ENCODE measurements at places on chromosomes 11 and 22.

GRCh38 chr22:29172216-29172615, 33.5 kb upstream of the EMID1 start:
- no peak for DNase-seq

DNA sequence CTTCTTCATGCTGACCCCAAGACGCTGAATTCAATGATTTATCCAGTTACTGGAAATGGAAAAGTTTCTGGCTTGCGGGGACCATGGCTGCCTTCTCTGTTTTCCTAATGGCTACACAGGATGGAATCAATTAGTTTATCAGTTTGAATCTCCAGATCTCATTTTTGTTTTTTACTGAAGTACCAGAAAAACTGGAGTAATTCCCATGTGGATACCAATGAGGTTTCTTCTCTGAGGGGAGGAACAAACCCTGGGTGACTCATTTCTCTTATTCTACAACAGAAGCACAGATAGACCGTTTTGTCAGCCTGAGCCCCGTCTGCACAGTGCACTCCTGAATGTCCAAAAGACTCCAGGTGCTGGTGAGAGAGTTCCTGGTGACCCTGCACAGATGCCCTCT, 3.4 kb downstream of the ZNF195 start:
- DNase-seq: no peak

- DNase-seq: peak; percentile 24
These were observed 8.3 kb upstream of the SLC39A13 start for GRCh38 chr11:47399860-47400767.

GRCh38 chr11:18676803-18677202, 21.8 kb upstream of the TMEM86A start:
- DNase-seq: no peak

GRCh38 chr11:64744544-64745188, 724 bp upstream of the RASGRP2 start:
- peak; percentile 41 for DNase-seq

DNA sequence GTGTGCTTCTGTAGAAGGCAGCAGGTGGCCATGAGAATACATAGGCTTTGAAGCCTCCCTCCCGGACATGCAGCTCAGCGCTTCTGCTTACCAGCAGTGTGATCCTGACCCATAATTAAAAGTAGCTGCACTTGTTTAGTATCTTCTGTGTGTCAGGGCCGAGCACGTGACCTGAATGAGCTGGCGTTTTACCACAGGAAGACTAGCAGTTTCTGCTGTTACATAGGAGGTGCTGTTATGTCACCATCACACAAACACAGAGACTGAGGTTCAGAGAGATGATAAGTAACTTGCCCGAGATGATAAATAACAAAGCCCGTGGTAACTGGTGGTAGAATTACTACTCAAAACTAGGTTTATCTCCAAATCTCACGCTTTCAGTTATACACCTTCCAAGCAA, 329.5 kb downstream of the OPCML start:
- DNase-seq: no peak

GRCh38 chr11:13668957-13669521, 571 bp downstream of the FAR1 start:
- peak; percentile 52 for DNase-seq

DNA sequence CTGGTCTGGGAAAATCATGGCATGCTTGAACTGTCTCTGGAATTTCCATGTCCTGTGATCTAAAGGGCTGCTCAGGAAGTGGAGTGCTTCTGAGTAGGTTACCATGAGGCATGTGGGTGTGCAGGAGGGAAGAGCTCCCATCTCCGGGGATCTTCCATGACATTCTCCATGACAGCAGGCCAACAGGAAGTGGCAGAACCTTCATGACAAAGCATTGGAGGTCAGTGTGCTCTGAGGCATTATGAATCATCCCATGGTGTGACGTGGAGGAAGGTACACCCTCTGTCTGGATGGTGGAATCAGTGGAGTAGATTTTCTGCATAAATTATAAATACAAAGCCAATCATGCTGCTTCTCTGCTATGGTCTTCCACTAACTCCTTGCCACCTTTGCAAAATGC, 139.6 kb upstream of the E2F8 start:
- no peak for DNase-seq

- no peak for DNase-seq
These were observed 64.1 kb downstream of the PPP6R3 start for GRCh38 chr11:68524681-68525080.

DNA sequence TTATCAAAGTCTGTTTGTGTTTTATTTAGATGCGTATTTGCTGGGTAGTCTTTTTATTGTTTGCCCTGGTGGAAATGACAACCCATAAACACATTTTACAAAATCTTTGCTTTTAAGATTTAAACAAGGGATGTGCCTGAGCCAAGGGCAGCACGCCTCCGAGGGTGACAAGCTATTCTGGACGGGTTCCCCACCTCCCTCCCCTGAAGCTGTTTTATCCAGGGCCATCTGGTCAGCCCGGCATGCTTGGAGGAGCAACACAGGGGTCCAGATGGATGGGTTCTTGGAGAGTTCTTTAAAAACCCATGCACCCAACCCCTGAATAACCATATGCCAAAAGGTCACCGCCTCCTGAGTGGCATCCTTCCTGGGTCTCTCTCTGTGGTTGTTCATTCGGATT, 408.9 kb downstream of the OPCML start:
- DNase-seq: no peak

- DNase-seq: peak; percentile 9
These were observed 29.0 kb upstream of the API5 start for GRCh38 chr11:43282607-43283440.

DNA sequence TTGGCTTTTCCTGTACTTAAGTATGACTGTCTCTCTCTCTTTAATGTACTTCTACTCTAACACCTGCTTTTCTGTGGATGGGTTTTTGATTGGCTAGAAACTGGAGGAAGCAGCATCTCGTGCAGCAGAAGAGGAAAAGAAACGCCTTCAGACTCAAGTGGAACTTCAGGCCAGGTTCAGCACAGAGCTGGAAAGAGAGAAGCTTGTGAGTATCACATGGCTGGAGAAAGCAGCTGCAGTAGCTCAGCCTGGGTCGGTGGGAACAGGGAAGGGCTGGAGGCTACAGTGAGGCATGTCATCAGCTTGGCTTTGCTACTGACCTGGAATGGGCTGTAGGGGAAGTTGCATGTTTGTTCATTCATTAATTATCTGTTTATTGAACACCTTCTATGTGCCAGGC, 74.2 kb downstream of the SWAP70 start:
- no peak for DNase-seq

DNA sequence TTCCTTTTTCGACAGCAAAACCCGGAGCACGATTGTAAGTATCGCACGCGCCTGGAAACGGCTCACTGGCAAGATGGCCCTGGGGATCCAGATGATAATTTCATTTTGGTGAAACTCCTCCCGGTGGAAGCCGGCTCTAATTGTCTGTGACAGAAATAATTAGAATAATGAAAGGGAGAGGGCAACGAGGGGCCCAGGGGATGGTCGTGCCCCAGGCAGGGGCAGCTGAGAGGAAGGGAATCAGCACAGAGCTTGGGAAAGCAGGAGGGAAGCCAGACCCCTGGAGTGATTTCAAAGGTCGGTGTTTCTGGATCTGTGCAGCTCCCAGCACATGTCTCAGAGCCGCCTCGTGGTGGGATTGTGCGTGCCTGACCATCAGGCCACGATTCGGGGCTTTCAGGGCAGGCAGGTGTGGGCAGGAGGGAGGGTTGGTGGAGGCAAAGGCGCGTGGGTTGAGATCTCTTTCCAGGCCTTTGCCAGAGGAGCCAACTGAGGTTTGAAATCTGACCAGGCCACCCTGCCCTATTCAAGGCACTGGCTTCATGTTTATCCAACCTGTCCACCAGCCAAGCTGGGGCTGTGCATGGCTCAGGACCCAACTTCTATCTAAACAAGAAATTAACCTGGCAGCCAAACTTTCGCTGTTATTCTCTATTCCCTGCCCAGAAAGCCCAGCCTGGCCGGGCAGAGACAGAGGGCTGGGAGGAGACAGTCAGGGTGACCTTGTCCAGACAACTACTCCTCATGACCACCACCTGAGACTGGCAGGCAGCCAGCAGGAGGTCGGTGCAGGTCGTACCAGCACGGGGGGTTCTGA, 27.8 kb downstream of the ANO1 start:
- DNase-seq: no peak

- DNase-seq: no peak
These were observed 17.0 kb downstream of the KCNC1 start for GRCh38 chr11:17751558-17751957.

GRCh38 chr22:48486134-48486532, 1341.5 kb downstream of the BRD1 start:
- DNase-seq: no peak

DNA sequence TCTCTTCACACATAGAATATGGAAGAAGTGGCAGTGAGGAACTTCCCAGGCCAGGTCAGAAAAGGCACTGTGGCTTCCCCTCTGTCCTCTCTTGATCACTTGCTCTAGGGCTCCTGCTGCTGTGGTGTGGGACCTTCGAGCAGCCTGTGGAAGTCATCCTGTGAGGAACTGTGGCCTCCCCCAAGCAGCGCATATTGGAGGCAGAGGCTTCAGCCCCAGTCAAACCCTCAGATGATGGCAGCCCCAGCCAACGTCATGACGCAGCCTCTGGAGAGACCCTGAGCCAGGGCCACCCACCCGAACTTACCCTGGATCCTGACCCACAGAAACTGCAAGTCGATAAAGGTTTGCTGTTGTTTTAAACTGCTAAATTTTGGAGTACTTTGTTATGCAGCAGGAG, 444.9 kb downstream of the TBC1D22A start:
- no peak for DNase-seq

- no peak for DNase-seq
These were observed 37.8 kb upstream of the APOA1 start for GRCh38 chr11:116875194-116875593.

GRCh38 chr11:83663446-83663845, 377.3 kb upstream of the CCDC90B start:
- DNase-seq: no peak

DNA sequence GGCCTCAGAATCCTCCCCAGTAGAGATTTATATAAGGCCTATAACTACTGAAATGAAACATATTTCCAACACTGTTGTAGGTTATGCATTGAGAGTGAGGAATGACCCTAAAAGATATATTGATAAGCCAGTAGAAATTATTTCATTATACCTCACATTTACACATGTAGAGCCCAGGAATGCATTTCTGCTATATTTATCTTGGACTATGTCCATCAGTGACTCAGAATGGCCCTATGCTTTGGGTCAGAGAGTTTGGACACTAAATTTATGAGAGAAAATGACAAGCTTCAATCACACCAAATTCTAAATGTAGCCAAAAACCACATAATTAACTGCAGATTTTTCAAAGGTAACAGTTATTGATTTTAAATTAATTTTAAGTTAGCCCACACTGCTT, 761.9 kb downstream of the DLG2 start:
- DNase-seq: no peak

GRCh38 chr22:50525858-50526107, 385 bp upstream of the SCO2 start:
- no peak for DNase-seq

GRCh38 chr11:34632105-34632791, 11.4 kb downstream of the EHF start:
- DNase-seq: no peak

DNA sequence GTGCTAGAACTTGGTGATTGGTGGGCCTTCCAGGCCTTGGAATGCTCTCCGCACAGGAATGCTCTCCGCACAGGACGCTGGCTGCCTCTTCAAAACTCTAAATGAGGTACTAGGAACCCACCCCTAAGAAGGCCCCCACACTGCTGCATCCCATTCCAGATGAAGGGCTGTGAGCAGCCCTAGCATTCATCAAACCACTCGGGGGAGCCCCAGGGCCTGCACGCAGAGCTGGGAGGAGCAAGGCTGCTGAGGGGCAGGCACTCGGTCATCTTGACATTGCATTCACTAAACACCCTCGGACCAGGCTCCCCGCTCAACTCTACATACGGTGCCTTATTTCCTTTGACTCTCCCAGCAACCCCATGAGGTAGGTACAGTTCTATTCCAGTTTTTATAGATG, 49.2 kb upstream of the EMID1 start:
- no peak for DNase-seq

DNA sequence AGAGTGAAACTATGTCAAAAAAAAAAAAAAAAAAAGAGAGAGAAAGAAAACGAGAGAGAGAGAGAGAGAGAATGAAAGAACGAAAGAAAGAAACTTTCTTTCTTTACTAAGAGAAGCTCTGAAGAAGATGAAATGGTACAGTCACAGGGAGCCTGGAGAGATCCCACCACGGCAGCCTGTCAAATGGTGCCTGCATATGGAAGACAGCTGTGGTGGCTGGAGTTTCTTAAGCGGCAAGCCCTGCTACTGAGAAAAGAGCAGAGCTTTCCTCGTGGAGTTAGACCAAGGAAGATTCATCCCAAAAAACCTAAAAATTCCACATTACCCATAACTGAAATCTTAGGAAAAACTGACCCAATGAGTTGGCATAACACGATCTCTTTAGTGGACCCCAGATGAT, 66.7 kb downstream of the MICAL3 start:
- DNase-seq: no peak

- DNase-seq: no peak
These were observed 221.2 kb upstream of the PLET1 start for GRCh38 chr11:112481893-112482292.

DNA sequence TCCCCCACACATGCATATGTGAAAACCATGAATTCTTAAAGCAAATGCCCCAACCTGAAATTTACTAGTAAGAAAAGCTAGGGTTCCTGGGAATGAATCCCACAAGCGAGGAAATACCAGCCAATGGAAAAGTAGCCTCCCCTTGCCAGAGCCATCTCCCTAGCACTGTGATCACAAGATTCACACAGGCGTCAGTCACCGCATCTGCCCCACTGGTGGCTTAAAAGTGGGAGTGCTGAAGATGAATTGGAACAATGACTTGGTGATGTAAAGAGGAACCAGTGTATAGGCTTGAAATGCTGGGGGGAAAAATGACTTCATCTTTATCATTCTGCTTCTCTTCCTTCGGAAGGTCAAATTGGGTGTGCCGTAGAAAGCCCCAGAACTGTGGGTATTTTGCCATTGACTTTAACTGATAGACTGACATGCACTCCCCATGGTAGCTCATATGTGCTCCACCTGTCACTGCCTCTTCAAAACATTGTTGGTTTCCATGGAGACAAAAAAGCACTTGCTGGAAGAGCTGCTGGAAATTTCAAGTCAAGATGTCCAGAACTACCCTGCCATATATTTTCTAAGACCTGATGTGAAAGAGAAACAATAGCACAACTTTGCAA, 19.2 kb upstream of the ASPHD2 start:
- DNase-seq: no peak

DNA sequence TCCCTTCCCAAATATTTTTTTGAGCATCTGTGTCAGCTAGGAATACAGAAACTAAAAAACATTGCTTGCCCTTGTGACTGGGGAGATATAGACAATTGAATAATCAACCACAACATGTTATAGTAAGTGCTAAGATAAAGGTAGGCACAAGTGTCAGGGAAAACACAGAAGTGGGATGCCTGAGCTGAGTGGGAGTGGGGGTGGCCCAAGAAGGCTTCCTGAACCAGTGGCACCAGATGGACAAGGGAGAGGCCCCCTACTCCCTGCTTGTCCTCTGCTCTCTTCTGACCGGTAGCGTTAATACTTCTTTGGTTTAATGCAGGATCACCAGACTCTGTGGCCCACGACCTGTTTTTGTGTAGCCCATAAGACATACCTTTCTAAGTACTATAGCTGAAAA, 48.8 kb downstream of the PACS1 start:
- no peak for DNase-seq

- no peak for DNase-seq
These were observed 9.8 kb downstream of the KRTAP5-6 start for GRCh38 chr11:1706634-1707400.
